ENCODE measurements at places on chromosomes 12 and 14.

DNA sequence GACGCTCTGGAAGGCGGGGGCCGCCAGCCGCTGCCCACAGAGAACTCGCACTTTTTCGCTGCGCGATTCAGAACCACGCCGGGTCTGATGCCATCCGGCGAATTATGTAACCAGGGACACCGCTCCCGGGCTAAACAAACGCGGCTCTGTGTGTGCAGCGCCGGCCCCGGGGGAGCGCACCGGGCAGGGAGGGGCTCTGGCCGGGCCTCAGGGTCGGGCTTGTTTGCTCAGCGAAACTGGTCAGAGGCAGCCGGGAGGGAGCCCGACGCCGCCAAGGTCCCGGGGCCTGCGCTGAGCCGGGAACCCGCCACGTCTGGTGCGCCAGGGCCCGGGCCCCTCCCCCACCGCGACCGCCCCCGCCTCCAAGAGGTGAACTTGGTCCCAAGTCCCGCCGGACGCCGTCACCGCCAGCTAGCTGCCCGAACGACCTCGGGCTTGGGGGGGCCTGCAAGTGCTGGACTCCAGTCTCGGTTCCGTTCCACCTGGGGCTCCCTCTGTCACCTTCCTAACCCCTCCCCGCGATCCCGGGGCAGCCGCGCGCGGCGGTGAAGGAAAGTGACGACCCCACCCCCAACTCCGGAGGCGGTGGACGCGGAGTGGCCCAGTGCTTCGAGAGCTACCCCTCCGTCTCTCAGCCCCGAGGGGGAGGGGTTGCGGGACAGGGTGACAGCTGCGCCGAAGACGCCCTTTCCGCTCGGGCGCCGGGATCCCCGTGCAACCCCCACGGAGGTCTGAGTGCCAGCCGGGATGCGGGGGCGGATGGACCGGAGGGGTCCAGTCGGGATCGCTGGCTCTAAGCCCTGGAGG is 848 bp downstream of the CTDSP2 start:
- DNase-seq, result no peak

DNA sequence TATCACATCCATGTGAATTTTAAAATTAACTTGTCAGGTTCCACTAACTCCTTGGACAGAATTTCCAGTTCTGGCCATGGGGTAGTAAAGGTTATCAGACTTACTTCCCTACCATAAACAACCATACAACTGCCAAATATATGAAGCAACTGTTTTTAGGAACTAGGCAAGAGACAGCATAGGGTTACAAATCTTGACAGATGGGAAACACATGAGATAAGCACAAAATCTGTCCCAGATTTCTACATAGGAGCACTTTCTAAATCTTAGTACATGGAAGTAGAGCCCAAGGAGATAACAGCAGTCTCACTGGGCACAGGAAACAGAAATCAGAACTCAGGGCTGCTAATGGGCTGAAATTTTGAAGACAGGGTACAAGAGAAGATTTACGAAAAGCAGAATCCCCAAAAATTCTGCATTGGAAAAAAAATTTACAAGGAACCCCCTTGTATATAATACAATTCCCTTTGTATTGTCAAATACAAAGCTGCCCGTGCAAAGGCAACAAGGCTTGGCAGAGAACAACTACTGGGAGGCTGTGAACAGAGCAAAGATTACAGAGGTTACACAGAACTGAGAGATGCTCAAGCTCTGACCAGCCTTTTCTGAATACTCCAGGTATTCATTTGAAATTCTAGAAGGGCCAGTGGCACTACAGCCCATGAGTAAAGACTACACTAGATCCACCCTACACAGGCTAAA is 43.2 kb downstream of the GALNT4 start:
- no peak for DNase-seq

- no peak for DNase-seq
Measured at GRCh38 chr12:130719263-130719859, 3.3 kb upstream of the RIMBP2 start.

DNA sequence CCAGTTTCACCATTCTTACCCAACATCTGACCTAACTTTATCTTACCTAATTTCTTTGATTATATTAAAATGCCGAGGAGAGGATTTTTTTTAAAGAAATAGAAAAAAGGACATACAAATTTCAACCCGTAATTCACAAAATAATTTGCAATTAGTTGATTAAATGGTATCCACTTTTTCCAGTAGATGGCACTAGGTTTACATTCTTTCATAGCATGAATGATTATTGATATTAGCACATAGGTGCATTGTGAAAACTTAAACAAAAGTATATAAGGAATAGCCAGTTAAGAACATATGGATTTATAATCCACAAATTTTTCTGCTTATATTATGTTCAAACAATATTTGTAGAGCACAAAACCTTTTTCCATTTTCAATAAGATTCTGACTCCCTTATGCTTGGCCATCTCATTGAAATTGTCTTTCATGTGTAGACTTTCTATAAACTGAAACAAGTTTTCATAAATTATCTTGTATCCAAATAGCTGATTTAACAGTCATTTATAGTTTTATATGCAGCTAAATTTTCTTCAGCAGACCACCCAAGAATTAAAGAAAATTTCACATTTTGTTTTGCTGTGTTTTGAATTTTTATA is 35.3 kb downstream of the MSRB3 start:
- DNase-seq, result no peak

GRCh38 chr12:113747017-113747416 is 219.1 kb downstream of the RBM19 start:
- DNase-seq, result no peak

DNA sequence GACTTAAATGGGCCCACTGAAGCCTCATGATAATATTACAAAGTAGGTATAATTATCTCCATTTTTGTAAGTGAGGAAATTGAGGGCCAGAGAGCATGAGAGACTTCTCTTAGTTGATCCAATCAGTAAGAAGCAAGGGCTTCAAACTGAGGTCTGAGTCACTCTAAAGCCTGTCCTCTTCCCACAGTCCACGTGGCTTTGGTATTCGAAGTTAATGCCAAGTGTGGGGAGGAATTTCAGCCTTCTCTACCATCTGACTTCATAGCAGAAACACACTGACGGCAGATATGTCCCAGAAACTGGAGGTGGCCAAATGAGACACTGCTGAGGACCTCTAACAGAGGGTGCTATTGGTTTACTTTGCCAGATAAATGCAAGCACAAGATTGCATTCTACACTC is 114.4 kb upstream of the OVCH1 start:
- DNase-seq, result peak; percentile 17

DNA sequence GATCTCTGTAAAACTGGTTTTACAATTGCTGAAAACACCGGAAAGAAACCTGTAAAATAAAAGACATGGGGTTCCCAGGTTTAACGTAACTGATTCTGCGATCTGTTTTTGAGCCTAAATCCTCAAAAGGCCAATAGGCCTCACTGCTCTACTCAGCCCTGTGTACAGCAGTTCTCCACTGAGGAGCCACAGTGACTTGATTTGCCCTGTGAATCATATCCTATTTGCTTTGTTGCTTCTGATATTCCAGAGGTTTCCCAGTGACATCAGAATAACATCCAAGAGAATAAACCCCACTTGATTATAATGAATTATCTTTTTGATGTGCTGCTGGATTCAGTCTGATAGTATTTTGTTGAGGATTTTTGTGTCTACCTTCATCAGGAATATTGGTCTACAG is 27.5 kb downstream of the MDM1 start:
- DNase-seq, result no peak

- DNase-seq, result no peak
Measured at GRCh38 chr14:31286456-31287293, 79.1 kb upstream of the HECTD1 start.

GRCh38 chr12:3606128-3606527 is 115.1 kb downstream of the PRMT8 start:
- no peak for DNase-seq

DNA sequence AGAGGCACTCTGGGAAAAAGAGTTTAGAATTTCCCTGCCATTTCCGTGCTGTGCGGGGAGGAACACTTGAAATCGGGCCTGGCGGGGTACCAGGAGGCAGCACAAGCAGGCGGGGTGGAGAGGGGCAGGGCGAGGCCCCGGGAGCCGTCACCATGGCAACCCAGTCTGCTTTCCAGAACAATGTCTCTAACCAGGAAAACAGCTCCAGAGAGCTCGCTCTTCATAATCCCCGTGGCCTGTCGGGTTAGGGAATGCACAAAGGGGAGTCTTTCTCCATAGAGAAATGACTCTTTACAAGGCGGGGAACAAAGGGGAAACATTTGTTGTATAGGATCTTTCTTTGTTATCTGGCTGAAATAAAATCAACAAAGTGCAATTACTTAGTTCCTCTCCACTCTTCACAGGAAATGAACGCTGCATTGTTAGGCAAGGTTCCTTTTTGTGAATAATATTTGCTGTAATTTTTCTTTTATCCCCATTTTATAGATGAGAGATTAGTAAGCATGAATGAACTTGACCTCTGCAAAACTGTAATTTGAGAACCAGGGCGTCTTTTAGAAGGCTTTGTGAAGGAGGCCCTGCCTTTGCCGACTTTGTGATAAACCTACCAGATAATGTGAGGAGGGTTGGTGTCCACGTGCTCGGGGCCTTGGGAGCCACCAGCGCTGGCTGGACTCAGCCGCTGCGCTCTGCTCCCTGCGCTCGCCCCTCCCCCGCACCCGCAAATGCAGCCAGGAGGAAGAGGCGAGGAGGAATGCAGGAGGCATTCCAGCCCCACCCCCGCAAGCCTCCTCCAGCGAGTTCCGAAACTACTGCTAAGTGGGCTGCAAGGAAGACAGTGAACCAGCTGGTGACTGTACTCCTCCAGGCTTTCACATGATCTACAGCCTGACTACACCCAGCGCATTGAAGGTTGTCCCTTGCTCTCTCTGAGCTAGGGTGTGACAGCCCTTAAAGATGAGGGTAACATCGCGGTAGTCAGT is 105.2 kb upstream of the ATF7IP start:
- no peak for DNase-seq

GRCh38 chr12:131621701-131622421 is 89.0 kb upstream of the SFSWAP start:
- DNase-seq, result no peak

- DNase-seq, result no peak
Measured at GRCh38 chr14:73720636-73721035, 6.5 kb upstream of the PNMA1 start.

GRCh38 chr12:113155646-113156045 is 6.1 kb downstream of the CFAP73 start:
- no peak for DNase-seq

GRCh38 chr14:55867719-55868118 is 250.5 kb upstream of the PELI2 start:
- no peak for DNase-seq

DNA sequence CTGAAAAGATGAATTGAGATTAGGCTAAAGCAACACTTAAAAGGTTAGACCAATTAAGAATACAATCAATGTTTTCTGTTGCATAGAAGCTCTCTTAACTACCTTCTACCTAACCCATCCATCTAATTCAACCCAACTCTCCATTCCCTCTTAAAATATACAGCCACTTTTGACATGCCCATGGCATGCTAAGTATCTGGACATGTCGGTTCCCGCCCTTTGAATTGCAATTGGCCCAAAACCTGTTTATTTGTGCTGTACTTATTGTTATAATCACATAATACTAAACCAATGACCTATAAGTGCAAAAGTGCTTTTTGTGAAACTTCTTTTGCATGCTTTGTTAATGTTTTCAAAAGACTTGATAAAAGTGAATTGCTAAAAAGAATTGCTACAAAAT is 37.6 kb upstream of the APPL2 start:
- DNase-seq, result no peak

GRCh38 chr12:47556261-47557030 is 149.4 kb downstream of the RPAP3 start:
- no peak for DNase-seq

GRCh38 chr12:91353266-91353665 is 170.6 kb upstream of the DCN start:
- DNase-seq, result no peak

- DNase-seq, result no peak
Measured at GRCh38 chr14:54715239-54715638, 148.3 kb downstream of the SAMD4A start.

- no peak for DNase-seq
Measured at GRCh38 chr12:109253913-109254544, 55.1 kb downstream of the FOXN4 start.

DNA sequence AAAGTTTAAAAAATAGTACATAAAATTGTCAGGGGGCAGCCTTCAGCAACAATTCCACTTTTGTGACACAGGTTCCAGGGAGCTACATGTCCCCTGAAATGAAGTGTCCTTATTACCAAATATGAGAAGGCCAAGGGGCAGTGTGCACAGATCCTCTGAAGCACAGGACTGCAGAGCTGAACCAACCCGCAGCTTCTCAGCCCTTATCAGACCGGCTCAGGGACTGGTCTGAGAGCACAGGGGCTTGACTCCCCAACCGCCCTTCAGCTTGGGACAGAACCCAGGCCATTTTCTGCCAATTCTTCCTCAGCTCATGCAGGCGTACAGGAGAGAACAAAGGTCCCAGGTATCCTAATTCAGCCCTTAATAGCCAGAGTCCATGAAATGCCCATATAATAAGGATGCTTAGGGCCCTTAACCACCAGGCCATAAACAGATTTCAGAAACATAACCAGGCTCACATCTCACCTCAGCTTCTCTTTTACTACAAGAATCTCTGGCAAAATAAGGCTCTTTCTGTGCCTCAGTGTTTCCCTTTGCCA is 221.3 kb downstream of the ANO2 start:
- DNase-seq, result no peak

- DNase-seq, result no peak
Measured at GRCh38 chr12:47280543-47281300, 201.0 kb upstream of the AMIGO2 start.

DNA sequence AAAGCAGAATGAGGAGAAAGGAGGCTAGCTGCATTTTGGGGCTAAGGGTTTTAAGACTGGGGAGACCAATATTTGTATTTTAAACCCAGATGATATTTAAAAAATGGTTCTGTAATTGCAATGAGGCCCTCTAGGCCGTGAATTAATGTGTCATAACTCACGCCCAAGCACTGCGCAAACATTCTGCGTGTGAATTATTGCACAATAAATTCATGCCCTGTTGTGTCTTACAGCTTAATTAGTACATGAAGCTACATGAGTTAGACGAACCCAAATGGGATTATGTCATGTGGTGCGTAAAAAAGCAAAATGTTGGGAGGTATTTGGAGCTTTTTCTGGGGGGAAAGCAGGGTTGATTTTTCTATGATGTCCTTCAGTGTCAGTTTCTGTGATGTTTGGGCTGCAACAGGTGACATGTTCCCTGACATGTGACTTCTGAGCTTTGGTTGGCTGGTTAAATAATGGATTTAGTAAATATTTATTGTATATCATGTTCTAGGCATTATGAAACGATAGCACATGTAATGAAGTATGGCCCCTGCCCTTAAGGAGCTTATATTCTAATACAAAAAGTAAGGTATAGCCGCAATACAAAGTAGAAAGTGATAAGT is 30.4 kb upstream of the CISTR start:
- no peak for DNase-seq

DNA sequence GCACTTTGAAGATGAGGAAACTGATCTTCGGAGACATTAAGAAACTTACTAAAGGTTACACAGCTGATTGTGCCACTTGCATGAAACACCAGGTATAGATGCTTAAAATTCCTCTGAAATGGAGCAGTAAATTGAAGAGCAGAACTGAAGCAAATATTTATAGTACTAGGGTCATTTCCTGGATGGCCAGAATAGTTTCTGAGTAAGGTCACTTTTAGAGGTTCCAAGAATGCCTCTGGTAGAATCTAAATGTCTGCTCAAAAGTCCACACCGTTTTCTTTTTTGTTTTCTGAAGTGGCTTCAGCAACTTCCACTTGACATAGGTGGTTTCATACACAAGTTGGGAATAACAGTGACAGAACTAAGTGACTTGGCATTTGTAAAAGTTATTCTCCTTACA is 19.4 kb downstream of the TPH2 start:
- no peak for DNase-seq

Measured in NCI-H446 treated with DMSO at 0.1 percent for 48 hours (cell line).